Endothelial cell of umbilical vein (primary cell): ENCODE measurements at places on chromosomes 2 and 18. TPM values are rescaled to one million over a fixed set of nuclear protein-coding genes. Genes with fewer than 3 reads are reported as not detected.

GRCh38 chr2:68789603-68790002 lies 55.0 kb downstream of the ARHGAP25 start:
- DNase-seq, result no peak

STEAP3 gene
- 12.7 and 17.4 TPM in 2 replicates for total RNA-seq

GRCh38 chr2:237552908-237553307 lies 13.5 kb upstream of the PRLH start:
- no peak for DNase-seq

TRIM43 gene
- total RNA-seq, result not detected in 2 replicates

GAL3ST2 gene
- 0.23 TPM in 1 of 2 replicates, not detected in the other for total RNA-seq

DNA sequence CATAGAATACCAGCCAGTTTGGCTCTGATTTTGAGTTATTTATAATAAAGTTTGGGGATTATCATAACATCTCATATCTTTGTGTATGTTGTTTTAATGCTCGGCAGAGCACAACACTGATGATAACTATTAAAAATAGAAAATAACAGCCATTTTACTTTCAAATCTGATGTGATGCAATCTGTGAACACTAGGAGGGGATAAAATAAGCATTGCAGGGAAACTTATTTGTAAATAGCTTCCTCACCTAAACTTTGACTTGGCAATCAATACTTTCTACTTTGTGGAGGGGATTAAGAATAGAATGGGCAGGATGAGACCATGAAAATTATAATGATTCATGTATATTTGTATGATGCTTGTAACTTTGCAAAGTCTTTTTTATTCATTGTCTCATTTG lies 54.4 kb downstream of the USP14 start:
- no peak for DNase-seq

ACTR3 gene
- total RNA-seq, result 374 and 401 TPM in 2 replicates

CAPN14 gene
- total RNA-seq, result 0.15 and 0.23 TPM in 2 replicates
